ENCODE measurements at places on chromosomes 2 and 18. TPM values are rescaled to one million over a fixed set of nuclear protein-coding genes. Genes with fewer than 3 reads are reported as not detected.

The HOXD12 gene
- total RNA-seq, result not detected

The CACNB4 gene
- total RNA-seq, result 10.5 TPM

The CYRIA gene
- 23.5 TPM for total RNA-seq

The PMS1 gene
- total RNA-seq, result 25.2 TPM

The CDCA7 gene
- total RNA-seq, result 0.83 TPM

- DNase-seq, result no peak
These were observed 133.6 kb upstream of the CAPN13 start for GRCh38 chr2:30940839-30941238.

DNA sequence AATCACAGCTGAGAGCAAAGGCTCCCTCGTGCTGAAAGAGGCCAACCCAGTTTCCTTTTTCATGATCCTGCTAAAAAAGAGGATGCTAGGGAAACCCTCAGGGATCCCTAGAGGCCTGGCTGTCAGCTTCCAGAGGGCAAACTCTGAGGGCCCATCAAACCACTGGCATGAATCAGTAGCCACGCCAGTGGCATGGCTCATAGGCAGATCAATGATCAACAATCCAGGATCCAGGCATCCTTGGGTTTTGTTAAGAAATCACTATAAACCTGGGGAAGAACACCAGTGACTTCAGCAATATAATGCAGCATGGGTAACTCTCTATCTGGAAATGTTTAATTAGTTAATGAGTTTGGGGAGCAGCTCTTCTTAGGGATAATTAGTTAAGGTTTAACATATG is 286.5 kb downstream of the C1D start:
- DNase-seq, result no peak

- no peak for DNase-seq
These were observed 89.1 kb downstream of the ETAA1 start for GRCh38 chr2:67486041-67486796.

- DNase-seq, result no peak
These were observed 70.4 kb upstream of the TWIST2 start for GRCh38 chr2:238777369-238778067.

GRCh38 chr18:23113576-23113975 is 21.7 kb upstream of the CABLES1 start:
- peak; percentile 8 for DNase-seq

- DNase-seq, result no peak
These were observed 15.1 kb downstream of the SLC4A5 start for GRCh38 chr2:74328074-74328473.

DNA sequence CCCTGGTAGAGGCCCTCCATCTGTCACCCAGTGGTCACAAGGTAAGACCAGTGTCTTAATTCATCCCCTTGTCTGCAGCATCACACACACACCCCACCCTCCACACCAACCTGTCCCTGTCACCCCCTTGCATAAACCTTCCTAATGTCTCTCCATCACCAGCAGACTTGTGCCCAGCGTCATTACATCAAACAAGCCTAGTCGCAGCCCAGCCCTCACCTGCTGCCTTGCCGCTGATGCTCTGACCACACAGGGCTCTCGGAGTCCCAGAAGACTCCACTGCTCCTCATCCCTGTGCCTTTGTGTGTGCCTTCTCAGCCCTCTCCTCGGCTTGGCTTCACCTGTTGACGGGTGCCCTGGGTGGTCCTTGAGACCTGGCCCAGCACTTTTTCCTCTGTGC is 171.2 kb downstream of the GLI2 start:
- no peak for DNase-seq

DNA sequence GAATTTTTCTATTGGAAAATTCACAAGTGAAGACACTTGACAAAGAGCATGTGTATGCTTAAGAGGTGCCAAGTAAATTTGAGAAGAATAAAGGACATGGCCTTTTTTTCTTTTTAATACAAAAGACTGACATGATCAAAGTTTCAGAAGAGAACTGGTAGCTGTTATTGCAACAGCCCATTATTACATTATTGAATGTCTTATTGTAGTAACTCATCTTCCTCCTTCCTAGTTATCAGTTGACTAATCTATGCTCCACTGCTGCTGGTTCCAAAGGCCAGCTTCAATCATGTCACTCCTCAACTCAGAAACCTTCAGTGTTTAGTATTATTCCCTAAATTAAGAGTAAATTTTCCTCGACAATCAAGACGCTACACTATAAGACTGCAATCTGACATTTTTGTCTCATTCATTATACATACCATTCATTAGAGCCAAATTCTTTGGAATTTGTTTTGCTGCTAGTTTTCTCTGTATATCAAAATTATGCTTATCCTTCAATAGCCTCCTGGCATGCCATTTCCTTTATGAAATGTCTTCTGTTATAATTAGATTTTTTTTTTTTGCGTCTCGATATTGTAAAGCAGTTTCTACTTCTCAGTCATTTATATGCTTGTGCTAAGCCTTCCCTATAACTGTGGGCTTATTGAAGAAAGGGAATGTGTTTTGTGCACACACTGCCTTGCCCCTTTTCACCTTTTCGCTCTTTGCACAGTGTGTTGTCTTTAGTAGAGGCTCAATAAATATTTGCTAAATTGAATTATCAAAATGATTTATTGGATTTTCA is 27.9 kb downstream of the ITGA4 start:
- DNase-seq, result no peak

DNA sequence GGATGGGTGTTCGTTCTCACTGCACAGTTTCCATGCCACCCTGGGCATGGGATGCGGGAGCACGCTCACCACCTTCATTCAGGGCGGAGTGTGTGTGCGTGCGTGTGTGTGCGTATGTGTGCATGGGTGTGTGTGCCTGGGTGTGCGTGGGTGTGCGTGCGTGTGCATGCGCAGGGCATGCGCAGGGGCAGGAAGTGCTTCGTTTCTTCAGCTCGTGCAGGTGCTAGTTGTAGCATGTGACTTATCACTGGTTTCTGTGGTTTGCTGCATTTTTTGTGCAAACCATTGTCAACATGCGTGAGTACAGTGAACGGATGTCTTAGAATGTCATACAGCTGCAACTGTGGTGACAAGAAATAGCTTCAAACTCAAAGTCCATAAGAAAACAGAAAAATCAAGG is 179.5 kb downstream of the PTGR3 start:
- no peak for DNase-seq
